Activated T-cell treated with anti-CD3 and anti-CD28 coated beads for 1 hour (primary cell): ENCODE measurements at places on chromosomes 12 and 14.

GRCh38 chr12:105427883-105428282 is 97.4 kb downstream of the C12orf75 start:
- no peak for DNase-seq

DNA sequence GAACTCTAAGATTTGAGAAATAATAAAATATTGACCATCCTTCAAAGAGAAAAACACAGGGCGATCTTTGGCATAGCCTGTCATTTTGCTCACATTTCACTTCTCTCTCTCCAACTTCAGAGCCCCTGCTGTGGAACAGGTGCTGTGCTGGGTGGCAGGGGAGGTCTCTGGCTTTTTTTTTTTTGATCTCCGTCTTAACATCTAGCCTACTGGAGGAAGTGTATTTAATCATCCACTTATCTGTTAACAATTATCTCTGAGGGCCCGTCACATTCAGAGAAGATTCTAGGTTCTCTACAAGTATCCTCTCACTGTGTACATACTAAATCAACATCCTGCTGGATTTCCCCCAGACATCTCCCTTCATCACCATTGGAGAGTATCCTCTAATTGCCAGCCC is 34.1 kb downstream of the CHST11 start:
- no peak for DNase-seq

DNA sequence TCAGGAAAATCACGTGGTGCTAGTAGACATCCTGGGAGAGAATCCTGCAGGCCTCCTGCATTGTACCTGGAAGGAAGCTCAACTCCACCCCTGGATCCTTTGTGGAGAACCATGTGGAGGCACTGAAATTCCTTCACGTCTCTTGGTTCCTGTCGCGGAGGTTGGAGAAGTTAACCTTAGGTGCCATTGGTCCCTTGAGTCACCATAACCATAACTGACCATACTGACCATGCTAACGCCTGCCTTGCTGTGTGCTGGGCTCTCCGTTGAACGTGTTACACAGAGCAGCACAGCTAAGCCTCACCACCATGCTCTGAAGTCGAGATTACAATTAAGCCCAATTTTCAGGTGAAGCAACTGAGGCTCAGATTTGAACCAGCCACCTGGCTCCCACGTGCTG is 18.6 kb downstream of the C14orf132 start:
- DNase-seq, result no peak

- no peak for DNase-seq
Observed at GRCh38 chr12:15546102-15546701, 223.9 kb downstream of the PTPRO start.

GRCh38 chr12:29316752-29317151 is 64.2 kb downstream of the ERGIC2 start:
- no peak for DNase-seq
